Activated CD4-positive, alpha-beta memory T cell treated with anti-CD3 and anti-CD28 coated beads for 36 hours (primary cell): ENCODE measurements at places on chromosomes 3 and 15.

- no peaks in the 10 kb centered on the region for H3K27me3 ChIP-seq
- peak overlapping the region; percentile 47 for H3K4me3 ChIP-seq
- peak; percentile 70 for DNase-seq
- peaks cover 82% of the 10 kb centered on the region for H3K4me1 ChIP-seq
- peak overlapping the region; percentile 92 for H3K27ac ChIP-seq
Measured at GRCh38 chr3:187041362-187042307, 97.7 kb downstream of the RPL39L start.

- no peak overlapping the region for H3K4me3 ChIP-seq
- no peaks in the 10 kb centered on the region for H3K4me1 ChIP-seq
- H3K27me3 ChIP-seq, result no peaks in the 10 kb centered on the region
Measured at GRCh38 chr3:159828542-159828943, 160.1 kb upstream of the IL12A start.

DNA sequence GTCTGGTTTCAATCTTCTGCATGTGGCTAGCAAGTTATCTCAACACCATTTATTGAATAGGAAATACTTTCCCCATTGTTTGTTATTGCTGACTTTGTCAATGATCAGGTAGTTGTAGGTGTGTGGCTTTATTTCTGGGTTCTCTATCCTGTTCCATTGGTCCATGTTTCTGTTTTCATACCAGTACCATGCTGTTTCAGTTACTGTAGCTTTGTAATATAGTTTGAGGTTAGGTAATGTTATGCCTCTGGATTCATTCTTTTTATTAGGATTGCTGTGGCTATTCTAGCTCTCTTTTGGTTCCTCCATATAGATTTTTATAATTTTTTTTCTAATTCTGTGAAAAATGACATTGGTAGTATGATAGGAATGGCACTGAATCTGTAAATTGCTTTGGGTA, 58.3 kb downstream of the LRRC49 start:
- no peaks in the 10 kb centered on the region for H3K36me3 ChIP-seq
- H3K4me3 ChIP-seq, result no peak overlapping the region
- H3K4me1 ChIP-seq, result no peaks in the 10 kb centered on the region
- H3K27me3 ChIP-seq, result peaks cover 20% of the 10 kb centered on the region

DNA sequence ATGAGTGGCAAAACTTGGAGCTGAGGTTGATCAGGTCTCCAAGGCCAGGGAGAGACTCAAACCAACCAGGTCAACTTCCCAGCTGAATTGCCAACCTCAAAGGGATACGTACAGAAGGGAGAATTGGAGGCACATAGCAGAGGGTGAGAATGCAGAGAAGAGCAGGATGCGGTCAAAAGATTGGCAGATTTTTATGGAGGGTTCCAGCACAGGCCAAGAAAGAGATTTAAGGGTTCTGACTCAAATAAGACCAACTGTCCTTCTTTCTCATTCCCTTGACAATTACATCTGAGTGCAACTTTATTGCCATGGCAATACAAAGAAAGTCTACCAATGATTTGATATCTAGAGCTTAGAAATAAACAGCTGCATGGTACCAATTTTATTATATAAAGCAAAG, 33.2 kb downstream of the SCG5 start:
- no peaks in the 10 kb centered on the region for H3K36me3 ChIP-seq
- no peaks in the 10 kb centered on the region for H3K4me1 ChIP-seq

DNA sequence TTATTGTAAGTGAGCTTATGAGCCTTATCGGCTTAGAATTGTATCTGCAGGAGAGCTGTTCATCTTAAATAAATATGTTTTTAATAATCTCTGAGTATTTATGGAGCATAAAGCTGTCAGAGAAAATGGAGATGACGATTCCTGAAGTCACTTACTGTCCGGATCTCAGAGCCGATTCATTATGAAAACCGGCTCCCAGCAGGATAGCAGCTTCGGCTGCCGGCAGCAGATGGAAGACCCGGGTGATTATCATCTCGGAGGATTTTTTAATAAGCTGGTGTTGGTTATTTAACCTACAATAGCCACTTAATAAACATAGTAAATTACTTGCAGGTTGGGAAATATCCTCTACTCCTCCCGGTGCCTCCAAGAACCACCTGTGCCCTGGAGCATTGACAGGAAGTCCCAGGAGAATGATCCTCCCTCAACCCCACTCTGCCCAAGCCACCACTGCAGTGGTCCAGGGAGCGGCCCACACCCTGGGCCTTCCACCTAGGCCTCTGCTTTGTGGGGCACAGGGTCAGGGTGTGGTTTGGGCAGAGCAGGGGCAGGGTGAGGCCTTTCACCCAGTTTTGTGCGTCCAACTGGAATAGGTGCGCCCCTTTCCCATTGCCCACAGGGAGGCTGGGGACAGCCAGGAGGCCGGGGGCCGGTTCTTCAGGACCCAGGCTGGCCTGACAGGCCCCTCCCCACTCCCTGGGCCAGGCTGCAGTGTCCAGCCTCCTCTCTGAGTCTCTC, 42.2 kb upstream of the PRR23E start:
- no peaks in the 10 kb centered on the region for H3K36me3 ChIP-seq
- H3K27me3 ChIP-seq, result peaks cover 2% of the 10 kb centered on the region
- no peak overlapping the region for H3K27ac ChIP-seq
- DNase-seq, result peak; percentile 0
- no peak overlapping the region for H3K4me3 ChIP-seq
- no peaks in the 10 kb centered on the region for H3K4me1 ChIP-seq
